ENCODE measurements at places on chromosomes 7 and 10.

- DNase-seq = no peak
These were observed 14.3 kb downstream of the GRK5 start for GRCh38 chr10:119221666-119222065.

GRCh38 chr7:136142583-136142982 is 165.4 kb upstream of the MTPN start:
- no peak for DNase-seq

- DNase-seq = no peak
These were observed 23.1 kb downstream of the DNAJB9 start for GRCh38 chr7:108592646-108593201.

- no peak for DNase-seq
These were observed 93.5 kb downstream of the CREM start for GRCh38 chr10:35219891-35220890.

- DNase-seq = no peak
These were observed 123.7 kb downstream of the VIPR2 start for GRCh38 chr7:159020987-159021386.

DNA sequence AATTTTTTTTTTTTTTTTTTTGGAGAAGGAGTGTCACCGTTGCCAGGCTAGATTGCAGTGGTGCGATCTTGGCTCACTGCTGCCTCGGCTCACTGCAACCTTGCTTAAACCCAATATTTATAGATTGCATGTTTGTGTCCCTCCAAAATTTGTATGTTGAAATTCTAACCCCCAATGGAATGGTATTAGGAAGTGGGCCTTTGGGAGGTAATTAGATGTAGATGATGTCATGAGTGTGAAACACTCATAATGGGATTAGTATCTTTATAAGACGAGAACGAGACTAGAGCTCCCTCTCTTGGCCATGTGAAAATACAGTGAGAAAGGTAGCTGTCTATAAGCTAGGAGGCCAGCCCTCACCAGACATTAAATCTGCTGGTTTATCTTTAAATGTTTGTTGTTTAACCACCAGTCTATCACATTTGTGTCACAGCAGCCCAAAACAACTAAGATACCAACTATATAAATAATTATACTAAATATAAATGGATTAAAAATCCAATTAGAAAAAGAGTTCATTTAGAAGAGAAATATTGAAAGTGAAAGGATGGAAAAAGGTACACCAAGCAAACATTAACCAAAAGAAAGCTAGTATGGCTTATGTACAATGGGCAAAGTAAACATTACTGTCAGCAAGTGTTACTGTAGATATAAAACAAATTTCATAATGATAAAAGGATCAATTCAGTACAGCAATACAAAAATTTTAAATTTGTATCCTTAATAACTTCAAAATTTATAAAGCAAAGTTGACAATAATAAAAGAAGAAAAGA is 9.3 kb downstream of the TCAF1 start:
- DNase-seq = peak; percentile 81

DNA sequence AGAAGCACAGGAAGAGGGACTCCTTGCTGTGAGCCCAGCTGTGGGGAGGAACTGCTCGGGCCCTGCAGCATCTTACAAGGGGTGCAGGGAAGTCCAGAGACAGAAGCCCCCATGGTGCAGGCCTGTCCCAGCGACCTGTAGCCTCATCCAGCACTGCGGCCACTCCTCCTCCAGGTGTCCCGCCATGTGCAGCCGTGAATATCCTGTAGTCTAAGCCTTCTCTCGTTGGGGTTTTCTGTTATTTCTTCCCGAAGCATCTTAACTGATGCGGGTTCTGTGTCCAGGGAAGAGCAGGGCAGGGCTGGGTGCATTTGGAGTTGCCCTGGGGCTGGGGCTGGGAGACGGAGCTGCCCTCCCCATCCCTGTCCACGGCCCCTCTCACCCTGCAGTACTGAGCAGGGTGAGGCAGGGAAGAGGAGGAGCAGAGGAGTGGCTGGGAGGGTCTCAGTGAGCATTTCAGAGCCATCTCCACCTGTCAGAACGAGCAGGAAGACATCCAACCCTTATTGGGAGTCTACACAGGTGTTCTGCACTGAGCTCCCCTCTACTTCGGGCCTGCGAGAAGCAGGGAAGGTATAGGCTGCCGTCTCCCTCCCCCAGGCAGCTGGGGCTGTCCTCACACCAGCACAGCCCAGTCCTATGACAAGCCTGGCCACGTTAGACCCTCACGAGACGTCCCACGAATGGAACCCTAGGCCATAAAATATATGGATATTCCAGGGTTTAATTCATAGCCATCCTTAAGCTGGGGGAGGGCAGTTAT is 494.5 kb downstream of the DNAJB6 start:
- DNase-seq = no peak

- no peak for DNase-seq
These were observed 175.6 kb downstream of the CHCHD3 start for GRCh38 chr7:132906193-132906835.

GRCh38 chr10:62224606-62225005 is 44.0 kb downstream of the RTKN2 start:
- peak; percentile 44 for DNase-seq

DNA sequence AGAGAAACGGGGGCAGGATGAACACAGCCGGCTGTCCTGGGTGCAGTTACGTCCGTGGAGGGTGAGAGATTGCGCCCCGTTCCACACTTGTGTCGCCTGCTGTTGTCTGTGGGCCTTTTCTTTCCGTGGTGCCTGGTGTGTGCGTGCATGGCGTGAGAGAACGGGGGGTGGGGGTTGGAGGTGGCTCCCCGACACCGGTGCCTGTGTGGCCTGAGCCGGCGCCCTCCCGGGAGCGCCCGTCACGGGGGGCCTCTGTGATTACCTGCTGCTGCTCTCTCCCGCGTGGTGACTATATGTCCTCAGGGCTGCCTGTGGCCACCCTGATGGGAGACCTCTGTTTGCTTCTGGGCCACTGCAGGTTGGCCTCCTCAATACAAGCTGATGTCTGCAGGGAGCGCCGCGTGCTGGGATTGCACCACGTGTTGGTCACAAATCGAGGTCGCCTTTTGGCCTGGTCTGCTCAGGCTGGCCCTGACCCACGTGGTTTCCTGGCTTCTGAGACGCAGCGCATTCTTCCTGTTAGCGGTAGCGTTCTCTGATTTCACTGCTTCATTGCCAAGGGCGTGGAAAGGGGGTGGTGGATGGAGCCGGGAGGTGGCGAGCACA is 10.9 kb upstream of the AP5Z1 start:
- no peak for DNase-seq

- DNase-seq = peak; percentile 57
These were observed 23.8 kb upstream of the SLF2 start for GRCh38 chr10:100888957-100889356.

DNA sequence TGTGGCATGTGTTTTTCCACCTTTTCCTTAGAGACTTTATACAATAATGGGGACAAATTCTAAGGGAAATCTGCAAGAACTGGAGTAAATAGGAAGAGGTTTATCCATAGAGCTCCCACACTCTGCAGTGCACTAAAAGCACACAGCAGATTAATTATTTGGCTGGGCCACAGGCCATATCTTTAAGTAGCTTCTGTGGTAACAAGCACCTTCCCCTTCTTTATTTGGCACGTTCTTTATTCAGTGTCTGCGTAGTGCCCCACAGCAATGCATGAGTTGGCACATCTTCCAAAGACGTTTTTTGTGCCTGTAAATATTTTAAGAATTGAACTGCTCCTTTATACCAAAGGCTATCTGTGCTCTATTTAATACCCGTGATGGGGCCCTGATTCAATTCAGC is 104.9 kb upstream of the MBL2 start:
- no peak for DNase-seq

DNA sequence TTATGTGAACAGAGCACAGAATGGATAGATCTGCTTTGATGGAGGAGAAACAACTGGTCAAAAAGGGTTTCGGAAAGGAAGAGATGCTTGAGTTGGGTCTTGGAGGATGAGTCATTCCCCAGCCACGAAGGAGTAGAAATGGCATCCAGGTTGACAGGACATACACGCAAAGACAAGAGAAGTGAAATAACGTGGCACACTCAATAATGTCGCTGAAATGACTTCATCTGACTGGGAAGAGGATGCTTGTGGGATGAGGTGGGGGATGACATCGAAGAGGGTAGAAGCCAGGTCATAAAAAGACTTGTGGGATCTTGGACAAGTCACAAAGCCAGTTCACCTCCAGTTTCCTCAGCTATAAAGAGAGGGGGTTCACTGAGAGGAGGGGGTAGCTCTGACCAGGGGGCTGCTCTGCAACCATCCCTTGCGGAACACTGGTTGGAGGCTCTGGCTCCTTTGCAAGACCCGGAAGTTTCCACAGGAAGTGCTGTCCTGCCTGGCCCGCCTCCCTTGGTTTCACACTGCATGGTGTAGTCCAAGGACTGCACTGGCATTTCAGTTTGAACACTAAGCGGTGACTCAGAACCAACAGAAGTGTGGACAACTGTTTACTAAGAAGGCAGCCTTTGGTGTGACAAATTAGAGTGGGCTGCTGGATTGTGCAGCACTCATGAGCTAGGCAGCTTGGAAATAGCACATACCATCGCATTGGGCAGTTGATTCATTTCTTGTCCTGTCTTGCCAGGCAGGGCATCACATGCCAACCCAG is 189.9 kb upstream of the ADO start:
- DNase-seq = no peak

- no peak for DNase-seq
These were observed 70.7 kb downstream of the MACC1 start for GRCh38 chr7:20146451-20146850.

DNA sequence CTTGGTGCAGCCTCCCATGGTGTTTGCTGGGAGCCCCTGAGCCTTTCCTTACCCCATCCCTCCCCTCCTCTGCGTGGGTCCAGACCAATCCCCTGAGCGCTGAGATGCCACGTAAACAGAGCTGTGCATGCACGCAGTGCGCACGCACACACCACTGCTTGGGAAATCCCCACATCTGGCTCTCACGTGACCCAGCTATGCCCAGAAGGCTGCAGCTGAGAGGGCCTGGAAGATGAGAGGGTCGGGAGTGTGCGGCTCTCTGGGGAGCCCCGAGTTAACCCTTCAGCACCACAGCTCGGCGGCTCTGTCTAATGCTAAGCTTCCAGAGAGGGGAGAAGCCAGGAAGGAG is 177.2 kb downstream of the SH3PXD2A start:
- no peak for DNase-seq
